ENCODE measurements at places on chromosomes 7 and 10. TPM values are rescaled to one million over a fixed set of nuclear protein-coding genes. Genes with fewer than 3 reads are reported as not detected.

- no peak for DNase-seq
Observed at GRCh38 chr7:54015251-54015650, 526.9 kb upstream of the VSTM2A start.

The LRRC18 gene
- not detected for total RNA-seq

The TUBB8 gene
- total RNA-seq: 1.4 TPM

The SPACDR gene
- total RNA-seq: not detected

The CRPPA gene
- 0.45 TPM for total RNA-seq

DNA sequence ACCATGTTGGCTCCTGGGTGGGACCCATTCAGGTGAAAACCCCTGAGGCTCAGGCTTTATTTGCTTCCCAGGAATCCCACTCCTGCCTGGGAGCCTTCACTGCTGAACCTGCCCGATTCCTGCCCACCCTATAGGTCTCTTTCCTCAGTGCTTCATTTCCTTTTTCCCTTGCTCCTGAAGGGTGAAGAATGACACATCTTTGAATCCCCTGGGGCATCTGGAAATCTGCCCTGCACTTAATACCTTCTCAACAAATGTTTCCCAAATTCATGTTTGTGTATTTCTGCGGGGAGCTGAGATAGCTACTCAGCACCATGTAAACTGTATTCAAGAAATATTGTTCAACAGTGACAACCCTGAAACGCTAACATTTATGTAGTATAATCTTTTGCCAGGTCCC is 10.3 kb upstream of the PCBD1 start:
- DNase-seq: no peak

- peak; percentile 77 for DNase-seq
Observed at GRCh38 chr7:20797462-20798080, 10.9 kb upstream of the SP8 start.

DNA sequence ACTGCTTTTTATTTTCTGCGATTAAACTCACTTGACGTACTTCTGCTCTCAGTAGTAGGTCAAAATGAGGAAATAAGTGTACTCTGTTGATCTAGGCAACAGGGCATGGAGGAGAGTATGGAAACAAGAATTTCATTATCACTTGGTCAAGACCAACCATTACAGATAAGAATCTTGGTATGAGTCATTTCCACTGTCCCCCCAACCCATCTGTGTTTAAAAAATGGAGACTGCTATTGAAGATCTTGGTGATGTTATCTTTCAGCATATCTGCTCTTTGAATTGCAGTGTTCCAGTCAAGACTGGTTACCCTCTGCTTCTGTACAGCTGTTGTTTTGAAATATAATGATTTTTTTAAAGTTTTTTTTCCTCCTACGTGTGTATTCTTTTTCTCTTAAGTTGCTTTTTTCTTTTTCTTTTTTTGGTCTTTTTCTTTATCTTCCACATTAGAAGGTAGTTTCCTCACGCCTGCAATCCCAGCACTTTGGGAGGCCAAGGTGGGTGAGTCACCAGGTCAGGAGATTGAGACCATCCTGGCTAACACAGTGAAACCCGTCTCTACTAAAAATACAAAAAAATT is 11.7 kb downstream of the STAM start:
- DNase-seq: no peak

The NXPH1 gene
- 5.2 TPM for total RNA-seq

GRCh38 chr10:11560076-11560709 is 51.3 kb downstream of the USP6NL start:
- no peak for DNase-seq

GRCh38 chr10:31037749-31038148 is 6.1 kb upstream of the ZNF438 start:
- no peak for DNase-seq

- DNase-seq: no peak
Observed at GRCh38 chr7:27064159-27064558, 31.6 kb downstream of the HOXA1 start.

DNA sequence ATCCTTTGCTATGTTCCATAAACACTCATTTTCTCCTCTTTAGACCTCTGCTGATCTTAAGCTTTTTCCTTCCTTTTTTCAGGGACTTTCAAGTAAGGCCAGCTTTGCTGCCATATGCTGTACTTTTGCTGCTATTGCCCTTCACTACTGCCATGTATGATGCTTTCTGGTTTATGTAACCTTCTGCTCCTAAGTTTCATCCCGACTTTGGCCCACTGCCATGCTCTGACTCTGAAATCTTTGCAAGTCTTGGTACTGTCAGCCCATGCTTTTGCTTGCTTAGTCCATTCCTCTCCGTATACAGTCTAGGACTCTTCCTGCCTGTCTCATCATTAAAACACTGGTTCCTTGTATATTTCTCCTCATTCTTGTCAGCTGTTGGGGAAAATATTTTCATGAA is 152.4 kb downstream of the RNF133 start:
- no peak for DNase-seq

The FKBP6 gene
- not detected for total RNA-seq

Data from GM23338 (cell line).